ENCODE measurements at places on chromosomes 7 and 10.
A peak's percentile ranks its signal among the peaks of the same experiment; 100 is the strongest.

GRCh38 chr7:128420773-128421172 is 11.0 kb upstream of the IMPDH1 start:
- no peak for DNase-seq

DNA sequence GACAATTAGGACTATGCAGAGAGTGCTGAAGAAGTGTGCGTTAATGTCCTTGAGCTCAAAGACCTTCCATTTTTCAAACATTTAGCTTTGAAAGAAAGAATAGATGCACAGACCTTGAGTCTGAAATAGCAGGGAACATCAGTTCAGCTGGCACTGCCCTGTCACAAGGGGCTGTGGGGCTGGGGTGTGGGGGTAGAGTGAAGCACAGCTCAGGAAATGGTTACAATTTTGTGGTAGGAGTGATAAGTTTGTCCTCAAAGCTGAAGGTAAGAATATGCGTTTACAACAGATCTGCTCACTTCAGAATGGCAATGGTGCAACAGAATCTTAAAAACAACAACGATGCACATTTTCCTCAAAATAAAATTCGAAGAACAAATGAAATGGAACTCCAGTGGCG is 33.6 kb downstream of the SMKR1 start:
- DNase-seq = no peak

- no peak for DNase-seq
Observed at GRCh38 chr7:2761801-2762497, 73.9 kb downstream of the AMZ1 start.

DNA sequence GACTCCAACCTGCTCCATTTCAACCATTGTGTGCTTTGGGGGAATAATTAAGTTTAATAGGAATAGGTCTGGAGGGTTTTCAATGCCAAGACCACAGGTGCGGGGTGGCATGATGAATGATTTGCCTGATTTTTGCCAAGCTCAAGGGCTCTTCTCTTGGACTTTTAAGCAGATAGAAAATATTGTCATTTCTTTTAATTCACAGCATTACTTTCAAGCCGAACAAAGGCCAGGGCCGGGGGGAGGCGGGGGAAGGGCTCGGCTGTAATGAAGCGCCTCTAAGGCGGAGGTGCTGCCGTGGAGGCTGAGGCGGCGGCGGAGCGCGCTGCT is 6.5 kb downstream of the PTF1A start:
- no peak for DNase-seq

GRCh38 chr10:131041441-131041840 is 270.1 kb downstream of the TCERG1L start:
- no peak for DNase-seq

DNA sequence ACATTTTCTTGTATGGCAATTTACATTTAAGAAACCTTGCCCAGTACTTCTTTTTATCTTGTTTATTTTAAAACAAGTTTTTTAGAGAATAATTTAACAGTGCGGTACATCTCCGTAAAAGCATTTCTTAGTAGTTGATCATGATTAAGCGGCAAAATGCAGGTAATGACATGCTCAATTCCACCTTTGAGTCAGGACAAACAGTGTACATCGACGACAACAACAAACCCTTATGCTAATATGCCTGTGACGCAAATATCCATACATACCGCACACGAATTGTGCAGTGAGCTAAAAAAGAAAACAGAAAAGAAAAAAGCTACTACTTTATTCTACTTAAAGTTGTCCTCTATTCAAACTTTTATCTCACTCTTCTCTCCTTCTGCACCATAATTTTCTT is 1.9 kb downstream of the MAGI2 start:
- DNase-seq = no peak

DNA sequence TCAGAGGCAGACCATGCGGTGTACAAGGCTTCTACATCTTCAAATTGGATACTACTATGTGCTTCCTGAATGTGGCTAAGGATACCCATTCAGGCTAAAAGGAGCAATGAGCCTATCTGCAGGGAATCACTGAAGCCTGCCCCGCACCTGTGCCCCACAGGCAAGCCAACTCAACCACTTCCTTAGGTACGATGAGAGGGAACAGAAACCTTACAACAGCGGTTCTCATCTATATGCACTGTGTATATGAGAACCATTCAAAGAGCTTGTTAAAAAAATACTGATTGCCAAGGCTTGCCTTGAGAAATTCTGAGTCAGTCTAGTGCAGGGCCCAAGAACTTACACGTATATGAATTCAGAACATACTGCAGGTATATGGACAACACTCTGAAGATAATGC is 679.6 kb downstream of the PARD3 start:
- DNase-seq = no peak

GRCh38 chr10:35674843-35675242 is 32.7 kb upstream of the FZD8 start:
- no peak for DNase-seq

DNA sequence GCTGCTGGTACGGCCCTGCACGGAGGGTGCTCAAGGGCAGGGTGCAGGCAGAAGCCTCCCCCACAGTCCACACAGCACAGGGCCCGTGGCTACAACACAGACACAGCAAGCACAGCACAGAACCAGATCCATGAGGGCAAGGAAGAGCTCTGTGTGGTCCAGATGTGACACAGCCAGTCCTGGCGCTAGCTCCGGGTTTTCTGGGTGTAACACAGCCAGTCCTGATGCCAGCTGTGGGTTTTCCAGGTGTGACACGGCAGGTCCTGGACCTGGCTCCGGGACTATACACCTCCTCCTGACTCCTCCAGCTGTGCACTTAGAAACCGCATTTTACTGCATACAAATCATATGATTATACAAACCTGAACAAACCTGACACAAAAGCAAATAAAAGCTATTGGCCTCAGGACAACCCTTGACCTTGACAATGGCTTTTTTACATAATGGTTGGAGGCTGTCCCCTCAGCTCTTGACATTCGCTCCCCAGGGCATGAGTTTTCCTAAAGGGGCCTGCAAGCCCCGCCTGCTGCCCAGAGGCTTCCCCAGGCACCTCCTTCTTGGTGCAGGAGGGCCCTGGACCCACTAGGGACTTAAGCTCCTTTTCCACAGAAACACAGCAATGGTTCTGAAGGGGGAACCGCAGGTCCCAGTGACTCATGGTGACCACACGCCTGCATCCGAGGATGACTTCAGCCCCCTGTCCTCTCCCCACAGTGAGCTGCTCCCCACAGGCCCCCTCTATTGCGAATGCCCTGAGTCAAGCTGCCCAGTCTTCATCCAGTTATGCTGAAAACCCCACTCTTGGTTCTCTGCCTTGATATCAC is 209.6 kb downstream of the PTPRN2 start:
- no peak for DNase-seq

- DNase-seq = no peak
Observed at GRCh38 chr10:80186364-80187012, 18.8 kb downstream of the ANXA11 start.

- no peak for DNase-seq
Observed at GRCh38 chr10:49112098-49112497, 3.2 kb downstream of the VSTM4 start.

GRCh38 chr7:101160910-101161309 is 4.5 kb downstream of the VGF start:
- no peak for DNase-seq

DNA sequence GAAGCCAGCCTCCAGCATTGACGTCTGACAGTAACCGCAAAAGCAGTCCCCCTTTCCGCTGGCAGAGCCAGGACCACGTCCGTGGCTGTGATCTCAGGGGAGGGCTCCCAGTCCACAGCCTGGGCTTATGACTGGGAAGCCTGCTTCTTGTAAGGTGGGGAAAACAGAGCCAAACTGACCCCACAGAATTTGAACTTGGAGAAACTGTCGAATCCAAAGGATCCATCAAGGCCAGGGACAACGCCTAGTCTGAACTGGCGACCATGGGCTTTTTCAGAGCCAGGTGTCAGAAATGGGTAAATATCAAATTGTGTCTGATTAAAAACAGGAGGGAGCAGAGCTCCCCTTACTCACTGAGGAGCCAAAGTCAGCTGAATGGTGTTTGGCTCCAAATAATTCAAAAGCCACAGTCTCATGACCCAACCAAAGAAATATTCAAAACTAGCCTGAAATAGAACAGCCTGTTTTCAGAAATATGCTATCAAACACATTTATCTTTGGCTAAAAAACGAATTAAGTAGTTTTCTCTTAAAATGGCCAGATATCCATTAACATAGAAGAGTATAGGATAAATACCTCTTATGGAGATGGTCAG is 751.4 kb upstream of the GALNT17 start:
- no peak for DNase-seq

DNA sequence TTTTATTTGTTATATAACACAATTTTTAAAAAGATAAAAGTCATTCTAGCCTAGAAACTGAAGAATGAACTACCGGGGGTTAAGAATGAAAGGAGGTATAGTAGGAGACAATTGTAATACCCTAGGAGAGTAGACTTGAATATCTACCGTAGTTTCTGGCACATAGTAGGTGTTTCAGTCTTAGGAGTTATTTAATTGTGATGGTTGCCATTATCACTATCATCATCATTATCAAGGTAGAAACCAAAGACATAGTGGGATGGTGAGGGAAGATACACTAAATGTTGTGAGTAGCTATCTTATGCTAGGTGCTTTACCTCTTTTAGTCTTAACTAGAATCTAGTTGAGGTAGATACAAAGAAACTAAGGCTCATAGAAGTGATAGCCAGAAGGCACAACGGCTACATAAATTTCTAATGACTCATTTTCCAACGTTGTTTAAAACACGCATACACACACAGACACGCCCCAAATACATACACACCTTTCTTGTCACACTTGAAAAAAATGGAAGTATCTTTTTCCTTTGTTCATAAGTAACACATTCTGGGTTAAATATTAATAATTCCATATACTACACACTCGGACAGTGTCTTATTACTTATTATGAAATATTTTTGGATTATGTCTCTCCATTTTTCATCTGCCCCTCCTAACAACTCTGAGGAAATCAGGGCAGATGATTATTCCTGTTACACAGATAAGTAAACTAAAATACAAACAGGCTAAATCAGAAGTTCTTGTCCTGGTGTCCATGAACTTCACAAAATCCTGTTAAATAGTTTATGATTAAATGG is 2.0 kb upstream of the ANLN start:
- no peak for DNase-seq

GRCh38 chr10:33566426-33566825 is 232.0 kb upstream of the NRP1 start:
- no peak for DNase-seq

GRCh38 chr10:38094927-38095574 is 914 bp downstream of the ZNF37A start:
- no peak for DNase-seq

- peak; percentile 38 for DNase-seq
Observed at GRCh38 chr10:6269953-6270867, 67.5 kb downstream of the PFKFB3 start.

- no peak for DNase-seq
Observed at GRCh38 chr10:93921338-93921737, 27.6 kb downstream of the SLC35G1 start.

DNA sequence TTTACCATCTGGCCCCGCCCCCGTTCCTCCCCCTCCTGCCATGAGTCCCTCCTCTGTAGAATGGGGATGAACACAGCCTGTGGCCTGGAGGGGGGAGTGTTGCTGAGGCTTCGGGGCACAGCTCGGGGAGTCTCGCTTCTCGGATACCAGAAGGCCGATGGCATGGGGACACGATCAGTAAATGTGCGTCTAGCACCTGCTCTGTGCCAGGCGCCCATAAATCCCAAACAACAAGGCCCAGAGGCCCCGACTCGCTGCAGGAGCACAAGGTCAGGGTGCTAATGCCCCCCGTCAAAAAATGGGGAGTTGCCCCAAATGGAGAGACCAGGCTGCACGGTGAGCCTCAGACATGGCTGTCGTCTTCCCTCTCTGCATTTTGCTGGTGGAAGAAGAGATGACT is 40.7 kb downstream of the JAKMIP3 start:
- no peak for DNase-seq

GRCh38 chr10:116169782-116170445 is 103.1 kb downstream of the GFRA1 start:
- no peak for DNase-seq

DNA sequence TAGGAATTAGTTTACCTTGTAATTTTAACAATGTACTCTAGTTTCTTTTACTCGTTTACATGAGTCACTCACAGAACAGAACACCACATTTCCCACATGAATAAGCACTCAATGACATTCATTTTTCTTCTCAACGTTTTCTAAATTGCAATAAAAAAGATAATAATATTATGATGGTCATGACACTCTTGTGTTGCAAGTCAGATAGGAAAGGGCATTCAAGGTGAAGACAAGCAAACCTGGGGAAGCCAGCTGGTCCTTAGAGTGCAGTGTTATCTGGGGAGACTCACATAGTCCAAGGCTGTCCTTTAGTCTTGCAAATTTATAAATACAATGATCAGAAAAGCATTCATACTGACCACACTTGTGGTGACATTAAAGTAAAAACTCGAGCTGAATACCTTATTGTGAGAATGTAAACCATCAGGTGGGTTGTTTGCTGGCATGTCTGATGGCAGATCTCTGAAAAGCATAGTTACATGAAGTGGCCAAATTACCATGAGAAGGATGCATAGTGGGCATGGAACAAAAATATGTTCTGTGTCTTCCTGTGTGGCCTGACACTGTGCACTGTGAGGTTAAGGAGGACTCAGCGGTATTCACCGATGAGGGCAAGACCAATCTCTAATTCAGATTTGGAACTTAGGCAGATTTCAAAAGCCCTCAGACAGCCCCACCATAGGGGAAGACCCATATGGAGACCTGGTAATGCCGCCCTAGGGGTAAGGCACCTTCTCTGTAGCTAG is 158.9 kb upstream of the ASAH2 start:
- DNase-seq = no peak

DNA sequence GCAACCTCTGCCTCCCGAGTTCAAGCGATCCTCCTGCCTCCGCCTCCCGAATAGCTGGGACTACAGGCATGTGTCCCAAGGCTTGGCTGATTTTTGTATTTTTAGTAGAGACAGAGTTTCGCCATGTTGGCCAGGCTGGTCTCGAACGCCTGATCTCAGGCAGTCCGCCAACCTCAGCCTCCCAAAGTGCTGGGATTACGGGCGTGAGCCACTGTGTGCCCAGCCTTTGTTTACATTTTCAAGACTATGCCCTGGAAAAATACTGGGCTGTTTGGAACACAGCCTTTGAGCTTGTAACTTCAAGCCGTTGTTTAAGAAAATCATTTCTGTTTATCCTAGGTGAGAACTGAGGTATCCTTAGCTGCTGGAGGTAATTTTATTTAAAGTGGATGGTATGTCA is 1.9 kb downstream of the ZKSCAN1 start:
- no peak for DNase-seq

DNA sequence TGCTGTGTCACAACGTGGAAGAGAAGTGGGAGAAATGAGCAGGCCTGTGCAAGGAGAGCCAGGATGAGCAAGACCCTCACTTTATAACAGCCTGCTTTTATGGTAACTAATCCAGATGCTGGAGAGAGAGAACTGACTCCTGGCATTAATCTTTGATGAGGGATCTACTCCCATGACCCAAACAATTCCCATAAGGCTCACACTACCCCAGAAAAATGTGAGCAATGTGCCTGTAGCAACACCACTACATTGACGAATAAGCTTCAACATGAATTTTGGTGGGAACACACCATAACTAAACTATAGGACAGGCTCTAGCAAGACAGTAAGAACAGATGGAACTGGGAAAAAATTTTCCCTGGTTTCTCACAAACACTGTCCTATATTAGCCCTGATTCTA is 173.6 kb upstream of the PRSS58 start:
- DNase-seq = no peak

GRCh38 chr7:7732621-7733281 is 14.3 kb upstream of the RPA3 start:
- DNase-seq = no peak

- DNase-seq = no peak
Observed at GRCh38 chr7:137820677-137821420, 25.9 kb downstream of the DGKI start.
